SJCRH30 (cell line): ENCODE measurements at places on chromosomes 6 and 20. TPM values are rescaled to one million over a fixed set of nuclear protein-coding genes. Genes with fewer than 3 reads are reported as not detected.
A peak's percentile ranks its signal among the peaks of the same experiment; 100 is the strongest.

The KHDC3L gene
- total RNA-seq: not detected in 2 replicates

The GHRH gene
- not detected in 2 replicates for total RNA-seq

The BANF2 gene
- total RNA-seq: not detected in 2 replicates

The SLC4A11 gene
- total RNA-seq: 12.1 and 16.4 TPM in 2 replicates

The GNL1 gene
- total RNA-seq: 35.7 and 42.4 TPM in 2 replicates

The OR2J3 gene
- total RNA-seq: not detected in 2 replicates

The IRAK1BP1 gene
- total RNA-seq: 4.4 and 5.4 TPM in 2 replicates

DNA sequence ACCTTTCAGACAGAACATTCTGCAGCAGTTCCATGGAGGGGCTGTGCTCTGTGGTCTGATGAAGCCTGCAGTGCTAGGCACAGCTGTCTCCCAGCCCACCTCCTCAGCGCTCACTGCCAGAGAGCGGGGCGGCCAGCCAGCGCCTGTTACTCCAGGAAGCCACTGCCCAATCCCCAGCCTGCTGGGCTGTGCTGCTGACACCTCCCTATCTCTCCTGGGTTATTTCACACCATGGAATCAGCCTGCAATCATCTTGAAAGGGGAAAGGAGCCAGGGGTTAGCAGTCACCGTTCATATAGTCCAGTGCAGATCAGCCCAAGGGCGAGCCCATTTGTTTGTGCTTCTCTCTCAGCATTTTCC, 46.3 kb upstream of the NHSL1 start:
- H3K4me1 ChIP-seq: 0 out of 2 replicates have a peak, but pooled peaks cover 3% of the 10 kb centered on the region
- no peak overlapping the region for H3K27ac ChIP-seq
- H3K27me3 ChIP-seq: no peaks in the 10 kb centered on the region
- DNase-seq: peak; percentile 71

DNA sequence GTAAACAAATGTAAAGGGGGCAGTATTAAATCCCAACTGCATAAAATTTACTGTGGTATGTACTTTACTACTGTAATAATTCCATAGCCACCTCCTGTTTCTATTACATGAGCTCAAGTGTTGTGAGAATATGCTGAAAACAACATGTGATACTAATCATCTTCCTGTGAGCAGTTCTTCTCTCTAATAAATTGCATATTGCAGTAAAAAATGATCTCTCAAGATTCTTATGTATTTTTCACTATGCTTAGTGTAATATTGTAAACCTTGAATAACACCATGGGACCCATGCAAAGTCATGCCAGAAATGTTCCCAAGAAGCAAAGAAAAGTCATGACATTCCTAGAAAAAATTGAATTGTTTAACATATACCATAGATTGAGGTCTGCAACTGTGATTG, 133.0 kb upstream of the ATXN1 start:
- H3K36me3 ChIP-seq: no peaks in the 10 kb centered on the region
- no peak for DNase-seq
- H3K27ac ChIP-seq: no peak overlapping the region
- H3K4me3 ChIP-seq: no peak overlapping the region
- no peaks in the 10 kb centered on the region for H3K4me1 ChIP-seq
- no peaks in the 10 kb centered on the region for H3K27me3 ChIP-seq

DNA sequence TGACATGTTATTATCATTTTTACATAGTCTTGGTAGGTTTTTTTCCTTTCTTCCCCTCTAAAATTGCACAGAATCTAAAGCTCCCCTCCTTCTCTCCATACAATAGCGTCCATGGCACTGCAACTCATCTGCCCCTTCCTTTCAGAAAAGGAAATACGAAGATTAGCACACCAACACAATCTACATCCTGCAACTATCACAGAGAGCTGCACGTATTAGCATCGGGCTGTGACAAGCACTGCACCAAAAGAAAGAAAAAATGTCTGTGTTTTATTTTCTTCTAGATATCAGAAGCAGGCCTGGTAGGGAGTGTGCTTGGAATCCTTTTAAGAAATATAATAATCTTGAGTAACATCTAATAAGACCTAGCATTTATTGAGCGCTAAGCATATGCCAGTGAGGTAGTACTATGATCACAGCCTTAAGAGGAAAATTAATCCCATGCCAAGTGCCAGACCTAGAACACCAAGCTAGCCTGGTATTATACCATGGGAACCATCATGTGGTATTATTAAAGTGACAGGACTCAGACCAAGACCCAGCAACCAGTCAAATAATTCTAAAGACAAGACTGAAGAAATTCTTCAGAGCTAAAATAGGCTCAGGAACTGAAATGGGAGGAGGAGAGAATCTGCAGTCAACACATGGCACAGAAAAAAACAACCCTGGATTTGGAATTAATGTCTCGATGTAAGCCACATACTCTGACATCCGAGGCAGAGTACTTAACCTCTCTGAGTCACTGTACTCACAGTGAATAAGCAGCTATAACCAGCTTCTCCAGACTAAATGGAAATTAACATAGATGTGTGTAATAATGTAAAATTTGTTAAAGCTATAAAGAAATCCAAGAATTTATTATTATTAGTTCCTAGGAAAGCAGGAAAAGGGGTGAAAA, 124.3 kb downstream of the IPCEF1 start:
- H3K27ac ChIP-seq: no peak overlapping the region
- H3K4me3 ChIP-seq: no peak overlapping the region
- no peaks in the 10 kb centered on the region for H3K4me1 ChIP-seq
- H3K36me3 ChIP-seq: no peaks in the 10 kb centered on the region
- no peak for DNase-seq

GRCh38 chr6:78909391-78909790, 42.0 kb downstream of the IRAK1BP1 start:
- no peaks in the 10 kb centered on the region for H3K27me3 ChIP-seq
- no peaks in the 10 kb centered on the region for H3K4me1 ChIP-seq
- H3K27ac ChIP-seq: no peak overlapping the region

- no peak for DNase-seq
- H3K27me3 ChIP-seq: no peaks in the 10 kb centered on the region
- H3K4me3 ChIP-seq: no peak overlapping the region
- no peaks in the 10 kb centered on the region for H3K36me3 ChIP-seq
Measured at GRCh38 chr6:11618533-11618932, 81.0 kb downstream of the TMEM170B start.

- H3K27ac ChIP-seq: peak overlapping the region; percentile 87
- H3K4me1 ChIP-seq: peaks cover 35% of the 10 kb centered on the region
- 0 out of 2 replicates have a peak, but pooled peaks cover under 1% of the 10 kb centered on the region for H3K36me3 ChIP-seq
- no peaks in the 10 kb centered on the region for H3K27me3 ChIP-seq
Measured at GRCh38 chr6:68778356-68779020, 143.4 kb downstream of the ADGRB3 start.

DNA sequence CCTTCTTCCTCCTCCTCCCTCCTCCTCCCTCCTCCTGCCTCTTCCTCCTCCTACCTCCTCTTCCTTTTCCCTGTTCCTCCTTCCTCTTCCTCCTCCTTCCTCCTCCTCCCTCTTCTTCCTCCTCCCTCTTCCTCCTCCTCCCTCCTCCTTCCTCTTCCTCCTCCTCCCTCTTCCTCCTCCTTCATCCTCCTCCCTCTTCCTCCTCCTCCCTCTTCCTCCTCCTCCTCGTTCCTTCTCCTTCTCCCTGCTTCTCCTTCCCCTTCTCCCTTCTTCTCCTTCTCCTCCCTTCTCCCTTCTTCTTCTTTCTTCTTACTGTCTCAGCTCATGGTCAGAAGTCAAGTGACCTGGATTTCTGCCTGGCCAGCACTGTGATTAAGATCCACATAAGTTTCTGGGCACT, 7.7 kb downstream of the MAS1 start:
- H3K27ac ChIP-seq: no peak overlapping the region
- no peak for DNase-seq

DNA sequence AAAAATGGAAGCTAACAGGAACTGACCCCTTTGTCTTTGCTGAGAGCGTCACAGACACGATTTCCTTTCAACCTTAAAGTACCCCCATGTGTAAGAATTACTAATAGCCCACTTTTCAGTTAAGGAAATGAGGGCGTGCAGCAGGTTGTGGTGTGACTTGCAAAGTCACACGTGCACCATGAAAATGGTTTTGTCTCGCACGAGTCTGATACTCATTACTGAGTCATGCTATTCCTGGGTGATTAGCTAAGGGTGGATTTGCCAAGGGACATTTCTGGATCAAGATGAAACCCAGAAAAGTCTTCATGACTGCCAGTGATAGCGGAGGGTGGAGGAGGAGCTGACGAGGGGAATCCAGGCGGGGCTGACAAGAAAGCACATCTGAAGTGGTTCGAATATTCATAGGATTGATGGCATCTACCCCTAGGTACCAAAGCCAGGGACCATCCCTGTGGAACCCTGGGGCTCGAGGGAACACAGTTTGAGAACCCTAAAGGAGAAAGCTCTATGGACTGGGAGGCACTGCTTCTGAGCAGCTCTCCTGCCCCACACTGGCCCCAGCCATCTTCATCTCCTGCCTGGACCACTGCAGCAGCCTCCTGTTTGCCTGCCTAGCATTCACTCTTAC, 12.1 kb upstream of the NFATC2 start:
- H3K4me1 ChIP-seq: no peaks in the 10 kb centered on the region
- no peaks in the 10 kb centered on the region for H3K36me3 ChIP-seq
- H3K27ac ChIP-seq: no peak overlapping the region
- H3K4me3 ChIP-seq: no peak overlapping the region
- H3K27me3 ChIP-seq: peaks cover 16% of the 10 kb centered on the region

- H3K27me3 ChIP-seq: peaks cover 27% of the 10 kb centered on the region
- no peak overlapping the region for H3K4me3 ChIP-seq
- H3K27ac ChIP-seq: no peak overlapping the region
- H3K36me3 ChIP-seq: no peaks in the 10 kb centered on the region
- DNase-seq: no peak
Measured at GRCh38 chr20:60239956-60240355, 281.7 kb downstream of the CDH26 start.

DNA sequence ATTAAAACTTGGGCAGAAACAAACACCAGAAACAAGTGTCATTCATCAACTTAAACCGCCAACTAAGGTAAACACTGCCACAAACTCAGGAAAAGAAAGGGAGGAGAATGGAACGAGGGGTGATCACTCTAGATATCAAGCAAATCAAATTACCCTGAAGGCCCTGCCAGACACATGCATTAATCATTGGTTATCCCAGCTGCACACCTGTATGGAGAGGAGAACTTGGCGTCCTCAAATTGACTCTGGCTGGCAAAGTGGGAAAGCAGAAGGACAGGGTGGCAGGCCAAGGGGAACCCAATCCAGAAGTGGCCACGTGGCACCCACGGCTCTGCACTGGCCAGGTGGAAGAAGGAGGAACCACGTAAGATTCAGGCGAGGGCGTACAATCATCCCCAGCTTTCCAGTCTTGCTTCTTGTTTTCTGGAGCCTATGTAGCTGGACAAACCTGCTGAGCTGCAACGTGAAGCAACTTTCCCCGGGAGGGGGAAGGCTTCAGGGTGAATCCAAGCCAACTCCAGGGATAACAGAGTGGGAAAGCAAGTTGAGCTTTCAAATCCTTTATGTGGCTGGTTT, 156.2 kb upstream of the JARID2 start:
- no peaks in the 10 kb centered on the region for H3K27me3 ChIP-seq
- H3K36me3 ChIP-seq: no peaks in the 10 kb centered on the region
- H3K4me1 ChIP-seq: no peaks in the 10 kb centered on the region
- H3K27ac ChIP-seq: no peak overlapping the region

GRCh38 chr6:167094820-167095637, 27.9 kb upstream of the CCR6 start:
- no peaks in the 10 kb centered on the region for H3K36me3 ChIP-seq
- H3K27me3 ChIP-seq: no peaks in the 10 kb centered on the region
- H3K4me3 ChIP-seq: peak overlapping the region; percentile 28
- peak overlapping the region; percentile 4; the same call in 1 of the 2 replicates for H3K27ac ChIP-seq

- H3K36me3 ChIP-seq: no peaks in the 10 kb centered on the region
- DNase-seq: no peak
- H3K27me3 ChIP-seq: no peaks in the 10 kb centered on the region
- H3K4me3 ChIP-seq: no peak overlapping the region
Measured at GRCh38 chr20:19347943-19348456, 135.6 kb downstream of the SLC24A3 start.

DNA sequence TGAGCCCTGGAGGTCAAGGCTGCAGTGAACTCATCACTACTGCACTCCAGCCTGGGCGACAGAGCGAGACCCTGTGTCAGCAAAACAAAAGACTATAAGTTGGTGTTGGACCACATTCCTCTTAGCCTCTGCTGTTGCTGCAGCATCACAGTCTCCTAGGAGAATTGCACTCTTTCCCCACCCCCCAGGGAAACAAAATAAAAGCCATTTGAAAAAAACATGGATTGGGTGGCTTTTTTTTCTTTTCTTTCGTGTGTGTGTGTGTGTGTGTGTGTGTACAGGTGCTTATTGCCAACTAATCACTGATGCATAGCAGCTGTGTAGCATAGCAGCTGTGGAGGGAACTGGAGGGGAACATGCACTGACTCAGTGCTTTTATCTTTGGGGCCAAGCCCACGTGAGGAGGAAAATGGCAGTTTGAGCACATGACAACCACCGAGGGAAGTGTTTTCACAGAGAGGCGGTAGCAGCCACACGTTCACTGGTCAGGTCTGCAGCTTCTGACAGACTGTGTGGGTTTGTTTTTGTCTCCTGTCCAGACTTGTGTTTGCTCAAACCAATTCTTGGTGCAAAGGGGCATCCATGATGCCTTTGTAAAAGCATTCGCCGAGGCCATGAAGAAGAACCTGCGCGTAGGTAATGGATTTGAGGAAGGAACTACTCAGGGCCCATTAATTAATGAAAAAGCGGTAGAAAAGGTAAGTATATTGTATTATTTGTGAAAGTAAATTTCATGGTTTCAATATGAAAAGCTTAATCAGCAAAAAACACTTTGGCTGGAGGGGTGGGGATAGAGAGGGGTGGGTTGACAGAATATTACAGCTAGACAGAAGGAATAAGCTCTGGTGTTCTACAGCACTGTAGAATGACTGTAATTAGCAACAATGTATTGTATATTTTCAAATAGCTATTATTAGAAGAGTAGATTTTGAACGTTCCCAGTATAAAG, 27.7 kb downstream of the ALDH5A1 start:
- H3K4me1 ChIP-seq: no peaks in the 10 kb centered on the region
- no peaks in the 10 kb centered on the region for H3K27me3 ChIP-seq
- H3K27ac ChIP-seq: no peak overlapping the region
- DNase-seq: peak; percentile 7
- no peak overlapping the region for H3K4me3 ChIP-seq
- H3K36me3 ChIP-seq: no peaks in the 10 kb centered on the region

GRCh38 chr6:144536079-144536478, 250.9 kb downstream of the UTRN start:
- peaks cover 19% of the 10 kb centered on the region for H3K36me3 ChIP-seq
- no peak for DNase-seq
- no peaks in the 10 kb centered on the region for H3K4me1 ChIP-seq
- H3K27me3 ChIP-seq: no peaks in the 10 kb centered on the region
- no peak overlapping the region for H3K4me3 ChIP-seq

DNA sequence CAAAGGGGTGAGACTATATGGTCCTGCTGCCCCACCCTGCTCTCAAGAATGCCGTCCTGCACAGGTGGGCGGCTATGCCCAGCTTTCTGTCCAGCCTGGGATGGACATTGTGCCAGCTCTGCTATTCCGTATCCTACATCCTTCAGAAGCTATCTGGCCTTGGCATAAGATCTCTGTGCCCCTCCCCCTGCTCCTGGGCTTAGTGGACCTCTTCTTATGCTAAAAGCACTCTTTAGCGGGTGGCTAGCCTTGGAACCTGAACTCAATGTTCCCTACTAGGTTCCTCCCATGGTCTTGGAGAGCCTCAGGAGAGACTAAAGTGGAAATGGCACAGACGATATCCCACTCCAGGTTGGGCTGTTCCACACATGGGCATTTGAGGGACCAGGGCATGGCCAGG, 22.5 kb downstream of the SCUBE3 start:
- H3K27me3 ChIP-seq: no peaks in the 10 kb centered on the region
- H3K27ac ChIP-seq: no peak overlapping the region
- no peak for DNase-seq
- H3K36me3 ChIP-seq: no peaks in the 10 kb centered on the region
- peaks cover 7% of the 10 kb centered on the region; the same call in 1 of the 2 replicates for H3K4me1 ChIP-seq
- no peak overlapping the region for H3K4me3 ChIP-seq

GRCh38 chr6:6694825-6695624, 106.5 kb downstream of the LY86 start:
- no peaks in the 10 kb centered on the region for H3K27me3 ChIP-seq
- peaks cover 10% of the 10 kb centered on the region for H3K4me1 ChIP-seq
- H3K4me3 ChIP-seq: no peak overlapping the region
